ENCODE measurements at places on chromosomes 4 and X. TPM values are rescaled to one million over a fixed set of nuclear protein-coding genes. Genes with fewer than 3 reads are reported as not detected.

Gene AKAP14
- not detected for polyA plus RNA-seq

Gene COX18
- 12.0 TPM for polyA plus RNA-seq

Gene PDZD4
- polyA plus RNA-seq = 2.4 TPM

Gene TCEAL6
- polyA plus RNA-seq = not detected

Gene SPATA18
- 1.9 TPM for polyA plus RNA-seq

Gene TRO
- polyA plus RNA-seq = 128 TPM

Gene ETDA
- polyA plus RNA-seq = not detected

Gene PIR
- 2.3 TPM for polyA plus RNA-seq

Gene BEX2
- 41.2 TPM for polyA plus RNA-seq

Gene COL4A5
- polyA plus RNA-seq = 14.6 TPM

Gene NUDT9
- 25.3 TPM for polyA plus RNA-seq

Gene LDB2
- 36.6 TPM for polyA plus RNA-seq

Gene PAGE2B
- 0.29 TPM for polyA plus RNA-seq

Gene TMA16
- polyA plus RNA-seq = 20.7 TPM

Gene FHDC1
- 5.6 TPM for polyA plus RNA-seq

Gene BDH2
- polyA plus RNA-seq = 38.0 TPM

Gene SPARCL1
- 224 TPM for polyA plus RNA-seq

Measured in forelimb muscle (tissue), 1 donor.